ENCODE measurements at places on chromosomes 12 and 14. TPM values are rescaled to one million over a fixed set of nuclear protein-coding genes. Genes with fewer than 3 reads are reported as not detected.

DNA sequence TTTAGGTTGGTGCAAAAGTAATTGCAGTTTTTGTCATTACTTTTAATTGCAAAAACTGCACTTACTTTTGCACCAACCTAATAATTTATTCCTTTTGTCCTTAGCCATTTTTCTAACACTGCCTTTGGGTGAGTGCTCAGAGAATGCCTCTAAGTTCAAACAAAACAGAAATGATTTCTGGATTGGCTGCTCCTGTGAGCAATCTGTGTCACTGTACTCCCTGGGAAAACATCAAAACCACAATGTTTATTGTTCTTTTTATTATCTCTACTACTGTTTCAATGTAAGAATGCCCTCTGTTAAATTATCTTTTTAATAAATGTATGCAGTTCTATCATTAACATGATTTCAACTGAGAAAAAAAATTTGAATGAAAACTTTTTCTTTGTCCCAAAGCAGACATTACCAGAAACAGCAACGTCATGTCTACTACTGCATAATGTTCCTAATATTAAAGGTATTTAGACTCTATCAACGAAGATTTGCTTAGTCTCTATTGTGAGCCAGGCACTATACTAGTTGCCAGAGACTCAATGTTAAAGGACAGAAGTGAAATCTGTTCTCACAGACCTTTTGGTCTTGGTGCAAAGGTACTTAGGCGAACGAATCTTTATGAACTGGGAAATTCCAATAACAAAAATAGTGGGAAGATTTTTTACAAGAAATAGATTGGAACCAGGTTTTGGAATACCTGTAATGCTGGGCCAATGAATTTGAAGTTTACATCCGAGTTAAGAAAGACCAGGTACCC, 6.2 kb downstream of the SLC41A2 start:
- H3K36me3 ChIP-seq = no peaks in the 10 kb centered on the region
- H3K27ac ChIP-seq = no peak overlapping the region
- no peaks in the 10 kb centered on the region for H3K27me3 ChIP-seq
- H3K4me3 ChIP-seq = no peak overlapping the region

GRCh38 chr14:52078095-52078531, 9.3 kb upstream of the NID2 start:
- H3K4me3 ChIP-seq = no peak overlapping the region
- no peaks in the 10 kb centered on the region for H3K27me3 ChIP-seq
- no peaks in the 10 kb centered on the region for H3K36me3 ChIP-seq
- DNase-seq = no peak
- no peak overlapping the region for H3K27ac ChIP-seq

DNA sequence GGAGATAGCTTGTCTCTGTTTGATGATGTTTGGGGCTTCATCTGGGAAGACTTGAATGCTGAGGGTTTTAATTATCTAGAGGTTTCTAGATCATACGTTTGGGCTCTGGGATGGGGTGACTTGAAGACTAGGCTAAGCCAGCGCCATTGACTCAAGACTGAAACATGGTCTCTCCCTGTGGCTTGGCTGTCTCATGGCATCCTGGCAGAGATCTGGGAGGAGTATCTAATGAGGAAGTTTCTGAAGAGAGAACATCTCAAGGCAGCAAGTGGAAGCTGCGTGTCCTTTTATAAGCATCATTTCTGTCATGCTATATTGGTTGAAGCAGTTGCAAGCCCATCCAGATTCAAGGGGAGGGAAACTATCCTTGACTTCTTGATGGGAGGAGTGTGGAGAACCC, 104.8 kb downstream of the UNC79 start:
- H3K4me1 ChIP-seq = no peaks in the 10 kb centered on the region
- peaks cover 2% of the 10 kb centered on the region for H3K27me3 ChIP-seq
- DNase-seq = no peak
- no peak overlapping the region for H3K27ac ChIP-seq
- H3K36me3 ChIP-seq = no peaks in the 10 kb centered on the region

GRCh38 chr14:96057738-96058137, 18.6 kb downstream of the C14orf132 start:
- no peak overlapping the region for H3K4me3 ChIP-seq
- H3K4me1 ChIP-seq = no peaks in the 10 kb centered on the region
- no peak overlapping the region for H3K27ac ChIP-seq
- no peaks in the 10 kb centered on the region for H3K36me3 ChIP-seq

DNA sequence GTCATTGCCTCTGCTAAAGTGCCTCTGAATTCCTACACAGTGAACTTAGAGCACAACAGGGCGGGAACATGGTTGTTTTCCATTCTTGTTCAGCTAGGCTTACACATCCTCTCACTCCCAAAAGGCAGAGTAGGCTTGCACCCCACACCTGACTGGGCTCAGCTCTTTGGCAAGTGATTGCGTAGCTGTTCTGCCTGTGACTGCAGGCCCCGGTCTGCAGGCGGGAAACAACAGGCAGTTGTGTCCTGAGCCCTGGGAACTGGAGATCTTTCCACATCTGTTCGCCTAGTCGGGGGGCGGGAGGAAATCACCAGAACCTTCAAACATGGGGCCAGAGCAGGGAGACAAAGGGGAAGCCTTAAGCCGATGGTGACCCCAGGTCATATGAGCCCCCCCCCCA, 274.7 kb downstream of the ZFP36L1 start:
- no peak overlapping the region for H3K4me3 ChIP-seq
- no peaks in the 10 kb centered on the region for H3K36me3 ChIP-seq
- no peak for DNase-seq
- no peak overlapping the region for H3K27ac ChIP-seq
- peaks cover under 1% of the 10 kb centered on the region for H3K27me3 ChIP-seq

DNA sequence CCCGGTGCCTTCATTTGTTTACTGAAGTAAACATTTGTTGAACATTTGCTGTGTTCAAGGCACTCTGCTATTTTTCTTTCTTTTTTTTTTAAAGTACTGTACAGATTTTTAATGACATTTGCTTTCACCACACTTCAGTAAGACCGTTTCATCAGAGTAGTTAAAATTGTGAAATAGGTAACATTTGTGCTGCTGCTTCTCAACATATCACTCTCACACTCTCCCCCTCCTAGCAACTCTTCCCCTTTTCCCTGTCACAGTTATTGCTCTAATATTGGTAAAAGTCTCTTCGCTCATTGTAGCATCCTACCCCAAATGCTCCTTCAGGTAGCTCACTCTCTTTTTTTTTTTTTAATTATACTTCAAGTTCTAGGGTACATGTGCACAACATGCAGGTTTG, 49.6 kb downstream of the SRGAP1 start:
- DNase-seq = no peak
- H3K36me3 ChIP-seq = peaks cover 17% of the 10 kb centered on the region
- H3K4me3 ChIP-seq = peak overlapping the region; percentile 6
- H3K27ac ChIP-seq = no peak overlapping the region

DNA sequence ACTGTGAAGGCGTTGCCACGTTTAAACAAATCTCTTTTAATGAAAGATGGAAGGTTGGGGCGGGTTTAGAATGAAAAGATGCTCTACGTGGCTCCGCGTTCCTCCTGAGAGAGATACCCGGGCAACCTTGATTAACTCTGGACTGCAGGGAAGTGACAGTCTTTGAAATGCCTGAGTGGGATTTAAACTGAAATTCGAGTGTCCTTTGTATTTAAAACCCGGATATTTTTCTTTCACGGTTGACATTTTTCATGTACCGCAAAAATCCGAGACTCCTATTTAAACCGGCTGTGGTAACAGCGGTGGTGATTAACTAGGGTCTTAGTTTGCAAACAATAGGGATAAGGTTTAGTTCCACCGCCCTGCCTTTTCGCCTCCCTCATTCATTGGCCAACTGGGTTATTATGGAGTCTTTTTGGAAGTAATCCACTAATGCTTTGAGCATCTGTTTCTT, 707 bp downstream of the G2E3 start:
- DNase-seq = no peak
- peaks cover 5% of the 10 kb centered on the region for H3K27me3 ChIP-seq
- H3K36me3 ChIP-seq = peaks cover 8% of the 10 kb centered on the region
- peaks cover 18% of the 10 kb centered on the region for H3K4me1 ChIP-seq
- peak overlapping the region; percentile 99 for H3K4me3 ChIP-seq
- H3K27ac ChIP-seq = peak overlapping the region; percentile 99

The SLC4A8 gene
- 16.7 TPM for total RNA-seq

The HCAR3 gene
- not detected for total RNA-seq

The FKBP3 gene
- total RNA-seq = 78.3 TPM

The TAS2R50 gene
- 1.2 TPM for total RNA-seq

The TAS2R8 gene
- 0.44 TPM for total RNA-seq

Measured in endothelial cell (in vitro differentiated cells).